ENCODE measurements at places on chromosomes 4 and X.

- no peak for DNase-seq
These were observed 32.9 kb upstream of the DKK2 start for GRCh38 chr4:107069049-107069448.

DNA sequence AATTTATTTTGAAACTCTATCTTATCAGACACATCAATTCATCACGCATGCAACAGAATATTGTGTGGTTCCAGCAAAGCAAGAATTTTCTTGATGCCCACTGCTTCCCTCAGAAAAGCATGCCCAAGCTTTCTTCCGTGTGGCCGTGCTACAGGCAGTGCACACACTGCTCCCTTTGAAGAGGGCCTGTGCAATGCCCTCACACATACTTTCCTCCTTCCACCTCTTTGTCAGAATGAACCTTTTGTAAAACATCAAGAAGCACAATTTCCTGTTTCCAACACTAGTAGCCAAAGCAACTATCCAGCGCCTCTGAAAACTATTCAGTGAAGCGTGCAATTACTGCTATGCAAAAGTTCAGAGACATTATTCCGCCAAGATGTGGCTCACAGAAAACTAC is 201.7 kb downstream of the NLGN4X start:
- DNase-seq, result no peak

- DNase-seq, result no peak
These were observed 264.0 kb downstream of the MID1IP1 start for GRCh38 chrX:39065051-39065871.

GRCh38 chr4:67593741-67594175 is 35.2 kb downstream of the STAP1 start:
- no peak for DNase-seq

DNA sequence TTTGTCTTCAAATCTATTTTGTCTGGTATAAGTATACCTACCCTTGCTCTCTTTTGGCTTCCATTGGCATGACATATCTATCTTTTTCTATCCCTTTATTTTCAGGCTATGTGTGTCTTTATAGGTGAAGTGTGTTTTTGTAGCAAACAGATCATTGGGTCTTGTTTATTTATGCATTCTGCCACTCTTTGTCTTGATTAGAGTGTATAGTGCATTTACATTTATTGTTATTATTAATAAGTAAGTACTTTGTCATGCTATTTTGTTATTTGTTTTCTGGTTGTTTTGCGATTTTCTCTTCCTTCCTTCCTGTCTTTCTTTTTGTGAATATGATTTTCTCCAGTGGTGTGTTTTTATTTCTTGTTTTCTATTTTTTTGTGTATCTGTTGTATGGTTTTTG is 188.6 kb downstream of the GLUD2 start:
- no peak for DNase-seq

GRCh38 chr4:122777846-122778673 is 45.6 kb downstream of the BBS12 start:
- DNase-seq, result no peak

- no peak for DNase-seq
These were observed 435 bp downstream of the DCX start for GRCh38 chrX:111411557-111411956.

- DNase-seq, result peak; percentile 64
These were observed 210.0 kb upstream of the STK26 start for GRCh38 chrX:131812847-131813825.

GRCh38 chr4:44740201-44740600 is 13.8 kb upstream of the GNPDA2 start:
- DNase-seq, result no peak

- no peak for DNase-seq
These were observed 9.8 kb upstream of the NOCT start for GRCh38 chr4:139005774-139006173.

All from activated naive CD4-positive, alpha-beta T cell treated with anti-CD3 and anti-CD28 coated beads, Interleukin-2, amount 50 U/mL, for 16 hours (primary cell).